GM04503 (cell line): ENCODE measurements at places on chromosomes 11 and 22.

- DNase-seq = no peak
Observed at GRCh38 chr22:19622061-19622441, 92.3 kb upstream of the SEPTIN5 start.

DNA sequence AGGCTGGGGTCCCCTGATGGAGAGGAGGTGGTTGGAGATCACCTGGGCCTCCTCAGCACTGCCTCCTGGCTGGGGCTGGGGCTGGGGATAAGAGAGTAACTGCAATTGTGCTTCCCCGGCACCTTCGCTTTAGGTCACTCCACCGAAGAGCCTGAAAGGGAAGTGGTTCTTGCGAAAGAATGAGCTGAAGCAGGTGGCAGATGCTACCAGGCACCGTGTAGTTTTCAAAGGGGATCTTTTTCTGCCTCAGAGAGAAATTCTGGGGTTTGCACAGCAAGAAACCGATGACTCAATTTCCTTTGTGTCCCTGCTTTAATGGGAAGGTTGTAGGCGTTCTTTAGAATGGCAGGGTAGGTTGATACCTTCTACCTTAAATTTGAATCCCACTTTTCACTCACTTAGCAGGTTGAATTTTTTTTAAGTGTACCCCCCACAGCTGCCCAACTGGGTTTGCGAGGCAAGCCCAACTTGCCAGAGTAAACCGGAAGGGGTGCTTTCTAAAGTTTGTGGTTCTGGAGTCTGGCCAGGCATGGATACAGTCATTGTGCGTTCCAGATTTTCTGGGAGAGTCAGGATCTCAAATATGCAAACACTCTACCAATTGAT, 5.3 kb downstream of the CD44 start:
- DNase-seq = peak; percentile 74

- DNase-seq = no peak
Observed at GRCh38 chr22:48714231-48714630, 1113.4 kb downstream of the BRD1 start.

GRCh38 chr11:30143098-30143705, 87.6 kb upstream of the FSHB start:
- DNase-seq = no peak

- no peak for DNase-seq
Observed at GRCh38 chr11:78469896-78470295, 52.3 kb upstream of the GAB2 start.

DNA sequence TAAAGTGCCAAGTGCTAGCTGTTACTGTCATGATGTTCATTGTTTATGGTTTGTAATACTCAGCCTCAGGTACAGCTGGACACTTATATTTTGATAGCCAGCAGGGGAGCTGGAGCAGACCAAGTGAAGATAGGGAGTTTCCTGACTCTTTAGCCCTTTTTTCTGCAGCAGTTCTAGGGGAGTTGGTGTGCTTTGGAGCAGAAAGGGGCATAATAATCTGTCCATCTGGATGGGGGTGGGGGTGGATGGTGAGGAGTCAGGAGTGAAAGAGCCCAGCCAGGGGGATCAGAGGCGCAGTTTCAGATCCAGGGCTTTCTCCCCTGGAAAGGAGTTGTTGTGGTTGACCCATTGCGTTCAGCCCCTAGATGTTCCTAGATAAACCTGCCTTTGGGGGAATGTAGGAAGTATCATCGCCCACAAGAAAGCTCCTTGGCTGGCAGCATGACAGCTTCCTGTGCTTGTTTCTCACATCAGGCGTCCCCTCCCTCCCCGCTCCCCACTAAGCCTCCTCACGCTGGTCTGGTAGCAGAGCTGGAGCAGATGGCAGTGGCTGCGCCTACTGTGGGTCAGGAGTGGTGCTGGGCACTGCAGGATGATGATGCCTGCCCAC, 41.9 kb downstream of the MED15 start:
- DNase-seq = no peak
